ENCODE measurements at places on chromosomes 1 and 21.
A peak's percentile ranks its signal among the peaks of the same experiment; 100 is the strongest.

GRCh38 chr1:236530959-236531358 lies 7.2 kb downstream of the LGALS8 start:
- DNase-seq: no peak

GRCh38 chr1:232904566-232904965 lies 45.8 kb upstream of the NTPCR start:
- no peak for DNase-seq

GRCh38 chr1:162003830-162004215 lies 19.8 kb downstream of the OLFML2B start:
- no peak for DNase-seq

DNA sequence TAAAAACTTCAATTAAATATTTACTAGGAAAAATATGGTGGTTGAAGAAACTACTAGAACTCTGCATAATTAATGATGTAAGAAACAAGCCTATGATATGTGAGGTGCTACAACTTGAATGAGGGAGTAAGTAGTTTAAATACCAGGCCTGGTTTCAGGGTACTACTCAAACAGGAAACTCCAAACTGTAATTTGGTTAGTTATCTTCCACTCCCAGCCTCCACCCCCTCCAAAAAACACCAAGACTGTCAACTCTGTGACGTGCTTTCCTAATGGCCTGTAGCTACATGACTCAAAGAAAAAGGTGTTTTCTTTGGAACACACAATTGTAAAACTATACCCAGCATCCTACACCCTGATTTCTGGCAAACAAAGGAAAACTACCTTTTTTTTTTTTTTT lies 55.9 kb upstream of the RCC1 start:
- DNase-seq: no peak

DNA sequence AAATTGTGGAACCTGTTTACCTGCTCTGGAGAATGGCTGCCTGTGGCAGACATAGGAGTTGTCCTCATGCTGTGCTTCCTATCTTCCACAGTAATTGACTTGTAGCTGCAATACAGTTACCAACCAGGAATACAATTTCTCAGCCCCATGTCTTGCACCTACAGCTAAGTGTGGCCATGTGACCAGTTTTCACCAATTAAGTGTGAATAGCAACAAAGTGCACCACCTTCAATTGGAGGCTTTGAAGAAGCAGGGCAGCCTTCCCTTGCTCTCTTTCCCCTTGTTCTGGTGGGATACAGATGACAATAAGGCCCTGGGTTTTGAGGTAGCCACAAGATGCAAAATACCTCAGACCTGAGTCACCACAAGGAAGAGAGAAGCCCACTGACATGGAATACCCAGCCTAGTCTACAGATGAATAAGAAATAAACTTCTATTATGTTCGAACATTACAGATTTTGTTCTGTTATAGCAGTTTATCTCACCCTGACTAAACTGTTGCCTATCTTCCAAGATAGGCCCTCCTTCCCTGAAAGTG lies 70.2 kb upstream of the S1PR1 start:
- no peak for DNase-seq

DNA sequence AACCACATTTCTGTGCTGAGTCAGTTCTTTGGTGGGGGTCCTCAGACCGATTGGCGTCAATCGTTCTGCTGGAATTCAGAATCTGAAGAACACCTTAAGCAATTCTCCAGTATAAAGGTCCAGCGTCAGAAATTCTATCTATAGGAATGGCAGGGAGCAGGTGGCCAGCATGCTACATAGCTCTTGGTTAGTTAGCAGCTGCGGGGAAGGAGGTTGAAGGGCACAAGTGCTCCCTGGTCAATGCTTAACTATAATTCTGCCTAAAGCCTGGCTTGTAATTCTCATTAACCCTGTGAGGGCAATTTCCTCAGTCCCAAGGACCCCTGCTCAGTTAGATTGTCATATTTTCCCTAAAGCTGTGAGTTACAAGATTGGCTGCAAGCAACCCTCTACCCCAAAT lies 54.3 kb upstream of the GALNT2 start:
- no peak for DNase-seq

DNA sequence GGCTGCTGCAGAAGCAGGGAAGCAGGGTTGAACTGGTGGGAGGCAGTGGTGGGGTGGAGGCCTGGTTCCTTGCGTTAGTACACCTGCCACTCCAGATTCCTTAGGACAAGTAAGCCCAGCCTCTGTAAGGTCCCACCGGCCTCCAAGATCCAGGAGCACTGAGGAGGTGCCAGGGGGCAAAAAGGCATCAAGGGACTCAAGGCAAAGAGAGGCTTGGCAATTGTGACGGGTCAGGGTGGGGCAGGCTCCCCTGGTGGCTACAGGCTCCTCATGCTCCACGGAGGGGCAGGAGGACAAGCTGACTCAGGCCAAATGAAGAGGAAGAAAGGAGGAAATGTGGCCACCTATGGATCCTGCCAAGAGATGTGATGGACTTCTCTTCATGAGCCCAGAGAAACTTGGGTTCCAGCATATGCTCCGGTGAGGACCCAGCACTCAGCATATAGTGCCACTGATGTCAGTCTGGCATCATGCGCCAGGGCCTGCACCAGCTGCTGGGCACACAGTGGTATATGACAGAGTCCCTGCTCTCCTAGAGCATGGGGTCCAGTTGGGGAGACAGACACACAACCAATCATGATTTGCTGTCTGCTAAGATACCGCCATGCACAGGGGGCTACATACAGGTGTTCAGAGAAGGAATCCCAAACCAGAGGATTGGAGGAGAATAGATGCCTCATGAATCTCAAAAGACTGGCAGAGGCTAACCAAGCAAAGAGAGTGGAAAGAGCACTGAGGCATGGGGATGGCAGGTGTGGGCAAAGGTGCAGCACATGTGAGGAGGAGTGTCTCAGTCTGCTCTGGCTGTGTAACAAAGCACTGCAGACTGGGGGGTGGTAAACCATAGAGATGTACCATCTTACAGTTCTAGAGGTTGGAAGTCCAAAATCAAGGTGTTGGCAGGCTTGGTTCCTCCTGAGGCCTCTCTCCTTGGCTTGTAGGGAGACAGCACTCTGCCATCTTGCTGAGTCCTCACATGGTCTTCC lies 249.7 kb downstream of the RHOU start:
- DNase-seq: no peak

GRCh38 chr1:116909512-116910378 lies at the start of gene PTGFRN:
PTGFRN (plus strand) TSS chr1:116909916; CDS start chr1:116910204, 288 bp downstream.
- DNase-seq: peak; percentile 56

- DNase-seq: no peak
Observed at GRCh38 chr21:30717105-30717504, 1.5 kb downstream of the KRTAP21-3 start.

DNA sequence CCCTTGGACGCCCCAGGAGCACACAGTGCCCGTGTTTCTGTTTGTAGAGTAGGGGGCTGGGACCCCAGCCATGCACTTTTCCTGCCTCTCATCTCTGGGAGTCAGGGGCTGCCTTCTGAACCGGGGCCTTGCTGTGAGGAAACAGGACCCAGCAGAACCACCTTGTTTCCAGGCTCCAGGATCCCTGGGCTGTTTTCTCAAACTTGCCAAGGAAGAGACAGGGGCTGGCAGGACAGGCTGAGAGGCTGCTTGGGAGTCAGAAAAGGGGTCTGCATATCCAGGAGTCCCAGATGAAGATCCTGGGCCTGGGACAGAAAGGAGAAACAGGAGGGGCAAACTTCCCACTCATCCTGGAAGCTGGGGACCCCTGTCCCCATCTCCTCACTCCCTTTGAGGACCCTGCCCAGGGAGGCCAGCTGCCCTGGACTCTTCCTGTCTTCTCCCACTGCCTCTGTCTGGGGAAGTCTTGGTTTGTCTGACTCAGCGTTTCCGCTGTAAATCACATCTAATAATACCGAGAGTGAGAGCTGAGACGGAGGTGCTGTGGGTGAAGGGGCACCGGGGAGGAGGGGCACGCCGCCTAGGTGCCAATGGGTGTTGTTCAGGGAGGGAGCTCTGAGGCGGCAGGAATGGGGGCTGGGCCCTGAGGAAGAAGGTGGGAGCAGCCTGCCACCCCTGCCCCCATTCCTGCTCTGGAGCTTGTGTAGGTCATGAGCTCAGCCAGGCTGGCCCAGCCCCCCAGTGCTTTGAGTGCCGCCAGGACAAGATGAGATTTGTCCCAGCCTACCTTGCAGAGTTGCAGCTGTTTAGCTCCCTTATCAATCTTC lies 16.7 kb downstream of the POU3F1 start:
- no peak for DNase-seq

DNA sequence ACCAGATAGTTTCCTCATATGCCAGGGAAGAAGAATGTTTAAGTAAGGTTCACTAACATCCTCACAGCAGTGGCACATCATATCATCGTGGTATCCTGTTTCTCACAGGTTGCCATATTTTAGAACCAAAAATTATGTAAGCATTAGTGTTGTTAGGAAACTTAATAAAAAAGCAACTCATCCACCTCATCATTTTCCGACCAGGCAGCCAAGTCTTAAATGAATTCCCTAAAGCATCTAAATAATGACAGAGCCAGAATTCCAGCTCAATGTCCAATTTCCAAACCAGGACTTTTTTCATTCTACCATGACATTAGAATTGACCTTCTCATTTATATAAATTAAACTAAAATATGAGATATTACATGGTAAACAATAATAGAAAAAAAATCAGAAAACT lies 272.7 kb downstream of the NTNG1 start:
- DNase-seq: no peak

DNA sequence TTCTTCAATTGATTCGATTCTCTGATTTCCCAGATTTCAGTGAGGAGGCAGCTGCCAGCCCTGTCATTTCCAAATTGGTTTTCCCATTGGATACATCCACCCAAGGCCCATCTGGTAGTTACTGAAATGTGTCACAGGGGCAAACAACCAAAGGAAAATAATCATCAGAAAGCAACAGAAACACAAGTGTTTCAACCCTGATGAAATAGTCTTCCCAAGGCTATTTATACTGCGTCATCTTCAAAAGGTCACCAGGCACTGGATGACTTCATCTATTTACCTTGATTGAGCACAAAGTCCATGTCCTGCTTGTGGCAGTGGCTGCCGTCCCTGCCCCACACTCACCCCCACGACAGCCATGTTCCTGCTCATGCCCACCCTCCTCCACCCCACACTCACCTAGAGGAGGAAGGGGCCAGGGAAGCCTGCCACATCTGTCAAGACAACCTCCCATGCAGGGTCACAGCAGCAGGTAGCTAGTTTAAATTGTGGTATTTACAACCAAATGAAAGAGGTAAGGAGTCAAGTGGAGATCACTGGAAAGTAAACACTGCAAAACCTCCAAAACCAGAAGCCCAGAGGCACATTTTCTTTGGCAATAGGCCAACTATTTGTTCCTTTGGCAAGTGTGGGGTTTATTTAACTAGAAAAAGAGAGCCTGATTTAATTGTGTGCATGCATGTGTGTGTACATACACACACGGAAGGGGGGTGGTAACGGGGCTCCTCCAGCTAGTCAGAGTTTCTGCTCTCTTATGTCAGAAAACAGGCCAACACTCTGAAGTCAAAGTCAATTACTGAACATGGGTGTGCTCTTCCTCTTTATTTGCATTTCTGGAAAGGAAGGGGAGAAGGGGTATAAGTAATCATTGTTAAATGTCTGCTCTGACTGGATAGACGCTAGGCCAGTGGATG lies 49.5 kb upstream of the RAB4A start:
- DNase-seq: no peak

DNA sequence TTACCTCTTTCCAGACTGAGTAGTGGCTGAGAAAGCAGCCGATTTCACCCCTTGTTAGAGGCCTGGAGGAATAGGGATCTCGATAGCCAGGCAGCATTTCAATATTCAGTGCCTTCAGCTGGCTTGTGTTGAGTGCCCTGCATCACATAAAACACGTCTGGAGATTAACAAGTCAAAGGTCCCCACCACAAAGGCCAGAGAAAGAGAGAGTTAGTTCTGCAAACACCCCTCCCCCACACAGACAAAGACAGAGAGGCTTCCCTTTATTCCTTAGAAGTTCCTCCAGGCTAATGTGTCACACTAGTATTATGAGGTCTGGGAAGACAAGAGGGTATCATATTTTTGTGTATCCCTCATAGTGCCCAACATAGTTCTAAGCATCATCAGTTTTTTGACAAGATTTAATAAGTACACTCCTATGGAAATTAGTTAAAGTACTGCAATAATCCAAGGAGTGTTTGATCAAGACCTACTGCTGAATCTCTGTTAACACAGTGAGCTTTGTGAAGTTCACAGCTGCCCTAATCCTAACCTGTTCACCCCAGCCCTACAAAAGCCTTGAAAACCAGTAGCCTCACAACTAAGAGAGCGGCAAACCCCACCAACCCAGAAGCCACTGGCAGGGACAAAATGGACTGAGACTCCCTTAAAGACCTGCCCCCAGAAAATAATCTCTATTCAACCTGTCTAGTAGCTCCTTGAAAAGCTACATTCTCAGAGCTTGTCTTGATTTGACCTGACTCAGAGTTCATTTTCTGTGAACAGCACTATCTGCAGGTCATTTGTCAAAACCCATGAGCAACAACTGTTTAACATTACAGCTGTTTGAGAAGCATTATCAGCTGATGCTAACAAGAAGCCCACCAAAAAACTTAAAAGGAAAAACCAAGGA lies 91.9 kb downstream of the COLGALT2 start:
- DNase-seq: no peak

DNA sequence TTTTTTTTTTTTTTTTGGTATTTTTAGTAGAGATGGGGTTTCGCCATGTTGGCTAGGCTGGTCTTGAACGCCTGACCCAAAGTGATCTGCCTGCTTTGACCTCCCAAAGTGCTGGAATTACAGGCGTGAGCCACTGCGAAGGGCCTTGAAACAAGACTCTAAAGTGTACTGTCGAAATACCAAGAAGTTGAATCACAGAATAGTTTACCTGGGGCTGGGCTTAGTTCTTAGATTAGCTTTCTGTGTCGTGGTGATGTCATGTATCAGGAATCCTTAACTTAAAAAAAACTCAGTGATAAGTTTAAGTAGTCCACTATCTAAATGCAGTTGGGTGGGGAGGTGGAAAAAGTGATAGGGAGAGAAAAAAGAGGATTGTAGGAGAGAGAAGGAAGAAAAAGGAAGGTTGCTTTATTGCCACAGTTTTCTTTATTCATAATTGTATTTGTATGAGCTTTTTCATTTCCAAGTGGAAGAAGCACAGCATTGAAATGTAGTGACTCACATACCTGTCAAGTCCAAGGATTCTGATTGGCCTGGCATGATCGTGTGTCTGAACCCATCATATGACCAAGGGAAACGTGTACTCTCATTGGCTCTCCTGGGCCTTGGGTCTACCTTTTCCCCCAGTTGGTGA lies 13.4 kb downstream of the ITSN1 start:
- DNase-seq: no peak

DNA sequence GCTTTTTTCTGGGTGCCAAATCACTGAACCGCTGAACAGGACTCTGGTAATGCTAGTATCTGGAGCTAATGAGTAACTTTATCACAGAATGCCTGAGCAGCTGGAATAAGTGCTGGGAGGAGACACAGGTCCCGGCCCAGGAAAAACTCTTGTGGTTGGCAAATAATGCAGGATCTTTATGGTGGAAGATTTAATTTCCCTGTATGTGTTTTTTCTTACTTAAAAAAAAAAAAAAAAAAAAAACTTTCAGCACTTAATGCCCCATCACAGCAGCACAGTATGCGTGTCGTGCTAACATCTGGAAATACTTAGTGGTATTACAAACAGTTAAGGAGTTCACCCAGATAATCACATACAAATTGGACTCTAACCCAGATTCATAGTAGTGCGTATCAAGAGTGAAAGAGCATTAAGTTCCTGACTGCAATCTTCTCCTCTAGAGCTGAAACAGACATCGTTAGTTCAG lies 220.7 kb downstream of the TOMM20 start:
- DNase-seq: no peak

Measured in left renal cortex interstitium (tissue), 4 donors.